ENCODE measurements at places on chromosomes 16 and 17.
A peak's percentile ranks its signal among the peaks of the same experiment; 100 is the strongest.

DNA sequence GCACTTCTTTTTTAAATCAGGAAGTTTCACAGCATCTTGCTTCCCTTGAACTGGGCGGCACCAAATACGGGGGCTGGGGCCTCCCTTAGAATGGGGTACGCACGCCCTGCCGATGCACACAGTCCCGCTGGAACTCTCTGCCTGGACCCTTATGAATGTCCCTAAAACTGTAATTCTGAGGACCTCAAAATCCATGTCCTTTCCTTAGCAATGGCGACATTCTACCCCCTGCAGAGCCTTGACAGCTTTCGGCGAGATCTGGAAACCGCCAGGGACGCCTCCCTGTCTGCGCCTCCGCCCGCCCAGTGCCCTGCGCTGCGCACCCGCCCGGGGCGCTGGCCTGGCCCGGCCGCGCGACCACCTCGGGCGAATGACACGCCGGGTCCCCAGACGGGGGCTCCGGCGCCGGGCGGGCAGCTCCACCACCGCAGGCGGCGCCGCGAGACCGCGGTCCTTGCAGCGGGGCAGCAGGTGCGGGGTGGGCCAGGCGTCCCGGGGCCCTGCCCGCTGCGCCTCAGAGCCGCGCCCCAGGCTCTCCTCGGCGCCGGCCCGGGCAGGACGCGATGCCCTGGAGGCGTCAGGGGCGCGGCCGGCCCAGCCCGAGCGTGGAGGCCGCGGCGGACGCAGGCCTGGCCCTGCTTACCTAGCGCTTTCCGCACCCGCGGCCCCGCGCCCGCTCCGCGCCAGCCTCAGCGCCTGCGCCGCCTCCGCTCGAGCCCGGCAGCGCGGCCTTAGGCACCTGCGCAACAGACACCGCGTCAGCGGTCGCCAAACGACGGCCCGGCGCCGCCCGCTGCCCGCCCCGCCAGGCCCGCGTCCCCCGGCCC lies 548 bp downstream of the HAGH start:
- peak overlapping the region; percentile 97 for H3K4me3 ChIP-seq
- H3K4me1 ChIP-seq, result peaks cover 9% of the 10 kb centered on the region
- H3K27me3 ChIP-seq, result no peaks in the 10 kb centered on the region
- DNase-seq, result peak; percentile 63
- peak overlapping the region; percentile 77 for H3K27ac ChIP-seq
- peaks cover 29% of the 10 kb centered on the region for H3K36me3 ChIP-seq

DNA sequence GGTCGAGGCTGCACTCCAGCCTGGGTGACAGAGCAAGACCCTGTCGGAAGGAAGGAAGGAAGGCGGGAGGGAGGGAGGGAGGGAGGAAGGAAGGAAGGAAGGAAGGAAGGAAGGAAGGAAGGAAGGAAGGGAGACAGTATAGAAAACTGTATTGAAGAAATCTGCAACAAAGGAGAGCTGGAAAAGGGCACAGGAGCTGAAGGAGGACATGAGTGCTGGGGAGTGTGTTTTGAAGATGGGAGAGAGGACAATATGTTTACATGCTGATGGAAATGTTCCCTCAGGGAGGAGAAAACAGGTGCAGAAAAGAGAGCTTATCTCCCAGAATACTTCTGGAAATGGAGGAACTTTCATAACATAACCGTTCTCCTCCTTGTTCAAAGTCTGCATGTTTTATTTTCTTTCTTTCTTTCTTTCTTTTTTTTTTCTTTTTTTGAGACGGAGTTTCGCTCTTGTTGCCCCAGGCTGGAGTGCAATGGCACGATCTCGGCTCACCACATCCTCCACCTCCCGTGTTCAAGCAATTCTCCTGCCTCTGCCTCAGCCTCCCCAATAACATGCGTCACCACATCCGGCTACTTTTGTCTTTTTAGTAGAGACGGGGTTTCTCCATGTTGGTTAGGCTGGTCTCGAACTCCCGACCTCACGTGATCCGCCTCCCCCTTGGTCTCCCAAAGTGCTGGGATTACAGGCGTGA lies 2.7 kb upstream of the HAP1 start:
- H3K4me3 ChIP-seq, result no peak overlapping the region
- H3K4me1 ChIP-seq, result peaks cover 10% of the 10 kb centered on the region
- DNase-seq, result no peak
- no peaks in the 10 kb centered on the region for H3K36me3 ChIP-seq

GRCh38 chr17:6305613-6306360 lies 129.1 kb downstream of the AIPL1 start:
- no peak overlapping the region for H3K27ac ChIP-seq
- no peaks in the 10 kb centered on the region for H3K27me3 ChIP-seq
- H3K4me3 ChIP-seq, result no peak overlapping the region
- no peaks in the 10 kb centered on the region for H3K36me3 ChIP-seq
- DNase-seq, result no peak

- DNase-seq, result no peak
- peaks cover 11% of the 10 kb centered on the region for H3K4me1 ChIP-seq
- H3K27me3 ChIP-seq, result peaks cover 7% of the 10 kb centered on the region
- no peaks in the 10 kb centered on the region for H3K36me3 ChIP-seq
- no peak overlapping the region for H3K4me3 ChIP-seq
These were observed 83.3 kb downstream of the NOG start for GRCh38 chr17:56676810-56677209.
